AG04449 (cell line): ENCODE measurements at places on chromosomes 16 and 17.

DNA sequence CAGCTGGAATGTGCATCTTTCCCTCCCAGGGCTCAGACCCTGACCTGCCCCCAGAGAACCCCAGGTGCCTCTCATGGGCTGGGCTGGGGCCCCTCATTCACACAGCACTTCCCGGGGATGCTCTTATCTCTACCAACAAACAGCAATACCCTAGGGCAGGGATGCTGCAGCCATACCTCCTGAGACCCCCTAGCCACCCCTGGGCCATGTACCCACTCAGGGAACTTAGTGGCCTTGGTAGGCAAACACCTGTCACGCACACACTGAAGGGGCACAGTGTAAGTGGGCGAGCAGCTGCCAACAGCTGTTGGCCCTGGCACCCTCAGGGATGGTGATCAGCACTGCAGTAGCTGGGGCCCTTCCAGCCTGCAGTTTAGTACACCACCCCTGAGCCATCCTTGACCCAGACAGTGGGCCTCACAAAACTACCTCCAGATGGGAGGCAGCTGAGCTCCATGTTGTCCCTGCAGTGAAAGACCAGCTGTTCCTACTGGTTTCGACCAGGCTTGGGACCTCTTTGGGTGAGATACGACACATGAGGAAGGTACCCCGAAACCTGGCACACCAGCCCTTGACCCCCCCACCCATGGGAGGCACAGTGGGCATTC is 1723.6 kb downstream of the TP53TG3F start:
- no peak for DNase-seq

- DNase-seq: no peak
Observed at GRCh38 chr16:54287131-54288029, 793 bp upstream of the IRX3 start.

GRCh38 chr17:79592198-79592597 is 18.7 kb downstream of the RBFOX3 start:
- DNase-seq: no peak

GRCh38 chr16:17397499-17397891 is 73.3 kb downstream of the XYLT1 start:
- no peak for DNase-seq

- no peak for DNase-seq
Observed at GRCh38 chr17:28112606-28113005, 70.1 kb downstream of the NLK start.

DNA sequence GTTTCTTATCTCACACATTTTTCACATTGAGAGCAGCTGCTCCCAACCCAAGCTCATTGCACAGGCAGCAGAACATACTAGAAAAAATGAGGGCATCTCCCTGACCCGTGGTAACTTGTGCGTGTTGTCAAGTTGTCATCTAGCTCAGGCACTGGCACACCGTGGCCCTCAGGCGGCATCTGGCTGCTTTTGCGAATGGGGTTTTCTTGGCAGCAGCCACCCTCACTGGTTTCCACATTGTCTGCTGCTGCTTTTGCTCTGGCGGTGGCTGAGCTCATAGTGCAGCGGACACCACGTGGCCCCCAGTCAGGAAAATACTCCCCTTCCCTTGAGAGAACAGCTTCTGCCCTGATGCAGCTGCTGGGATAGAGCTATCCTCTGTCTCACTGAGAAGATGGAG is 9.4 kb upstream of the TEDC2 start:
- DNase-seq: no peak

- DNase-seq: no peak
Observed at GRCh38 chr17:66340720-66341119, 38.3 kb downstream of the PRKCA start.

DNA sequence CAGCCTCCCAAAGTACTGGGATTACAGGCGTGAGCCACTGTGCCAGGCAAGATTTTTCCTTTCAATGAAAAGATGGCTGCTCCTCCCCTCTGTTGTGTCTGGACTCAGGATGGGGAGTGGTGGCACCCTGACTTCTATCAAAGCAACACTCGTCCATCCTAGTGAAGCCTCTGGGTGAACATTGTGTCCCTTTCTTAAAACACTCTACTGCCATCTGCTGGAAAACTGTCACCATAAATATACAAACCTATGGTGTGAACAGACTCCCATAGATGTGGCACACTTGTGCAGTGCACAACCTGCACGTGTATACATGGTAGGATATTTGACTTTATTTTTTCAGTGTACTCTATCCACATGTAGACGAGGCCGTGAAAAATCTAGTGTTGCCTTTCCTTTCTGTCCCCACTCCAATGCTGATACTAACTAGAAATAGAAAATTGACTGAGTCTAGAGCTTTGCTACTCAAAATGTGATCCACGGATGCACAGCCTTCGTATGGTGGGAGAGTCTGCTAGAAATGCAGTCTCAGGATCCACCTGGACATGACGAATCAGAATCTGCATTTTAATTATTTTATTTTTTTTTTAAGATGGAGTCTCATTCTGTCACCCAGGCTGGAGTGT is 55.9 kb upstream of the PLCG2 start:
- peak; percentile 50 for DNase-seq

GRCh38 chr17:32142857-32143526 is 690 bp downstream of the RHOT1 start:
- no peak for DNase-seq
